Fibroblast of skin of left biceps (primary cell): ENCODE measurements at places on chromosomes 13 and 19.
A peak's percentile ranks its signal among the peaks of the same experiment; 100 is the strongest.

- no peak for DNase-seq
These were observed 3.6 kb upstream of the HPN start for GRCh38 chr19:35037716-35038622.

DNA sequence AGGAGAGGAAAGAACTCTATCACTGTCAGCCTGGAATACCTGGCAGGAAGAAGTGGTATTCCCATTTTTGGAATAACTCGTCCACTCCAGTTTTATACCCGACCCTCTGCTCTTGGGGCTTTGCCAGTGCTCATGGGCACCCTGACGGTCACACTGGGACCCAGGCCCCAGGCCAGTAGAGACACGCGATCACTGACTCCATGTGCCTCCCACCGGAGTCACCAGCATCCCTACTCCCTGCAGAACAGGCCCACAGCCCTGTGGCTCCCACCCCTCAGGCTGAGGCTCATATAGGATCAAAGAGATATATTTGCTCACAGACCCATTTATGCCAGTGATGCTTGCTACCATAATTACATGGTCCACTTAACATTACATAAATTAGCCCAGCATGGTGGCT lies 3.5 kb downstream of the GRTP1 start:
- no peak for DNase-seq

DNA sequence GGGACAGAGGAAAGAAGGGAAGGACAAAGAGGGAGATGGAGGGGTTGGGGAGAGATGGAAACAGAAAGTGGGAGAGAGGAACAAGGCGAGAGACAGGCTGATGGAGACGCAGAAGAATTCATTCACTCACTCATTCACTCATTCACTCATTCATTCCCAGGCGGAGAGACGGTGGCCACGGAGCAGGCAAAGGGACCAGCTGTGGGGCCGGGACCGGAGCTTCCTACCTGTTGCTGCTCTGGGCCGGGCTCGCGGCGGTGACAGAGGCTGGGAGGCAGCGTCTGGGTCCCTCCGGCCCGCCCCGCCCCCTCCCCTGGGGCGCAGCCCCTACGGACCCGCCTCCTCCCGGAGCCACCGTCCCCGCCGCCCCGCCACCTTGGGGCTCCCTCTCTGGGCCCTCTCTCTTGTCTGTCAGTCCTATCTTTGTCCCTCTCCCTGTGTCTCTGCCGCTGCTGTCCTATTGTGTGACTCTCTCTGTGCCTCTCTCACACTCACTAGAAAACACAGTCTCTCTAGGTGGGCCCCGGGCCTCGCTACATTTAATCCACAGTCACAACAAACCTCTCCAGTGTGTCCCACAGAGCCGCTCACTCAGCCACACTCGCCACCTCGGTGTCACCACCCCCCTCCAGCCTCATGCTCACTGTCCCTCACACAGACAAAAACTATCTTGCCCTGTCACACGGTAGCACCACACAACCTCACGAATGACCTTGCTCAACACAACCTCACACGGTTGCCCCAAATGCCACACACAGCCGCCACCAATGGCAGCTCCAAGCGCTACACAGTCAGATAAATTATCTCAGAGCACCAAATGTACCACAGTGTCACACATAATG lies at the start of gene GNG8:
TSS of gene GNG8 (minus strand) at position 283 of the 842 bp plus-strand sequence. CDS start 1,520 bp downstream, outside the sequence.
- no peak for DNase-seq

GRCh38 chr13:110960204-110960603 lies 45.3 kb upstream of the ANKRD10 start:
- DNase-seq = no peak

DNA sequence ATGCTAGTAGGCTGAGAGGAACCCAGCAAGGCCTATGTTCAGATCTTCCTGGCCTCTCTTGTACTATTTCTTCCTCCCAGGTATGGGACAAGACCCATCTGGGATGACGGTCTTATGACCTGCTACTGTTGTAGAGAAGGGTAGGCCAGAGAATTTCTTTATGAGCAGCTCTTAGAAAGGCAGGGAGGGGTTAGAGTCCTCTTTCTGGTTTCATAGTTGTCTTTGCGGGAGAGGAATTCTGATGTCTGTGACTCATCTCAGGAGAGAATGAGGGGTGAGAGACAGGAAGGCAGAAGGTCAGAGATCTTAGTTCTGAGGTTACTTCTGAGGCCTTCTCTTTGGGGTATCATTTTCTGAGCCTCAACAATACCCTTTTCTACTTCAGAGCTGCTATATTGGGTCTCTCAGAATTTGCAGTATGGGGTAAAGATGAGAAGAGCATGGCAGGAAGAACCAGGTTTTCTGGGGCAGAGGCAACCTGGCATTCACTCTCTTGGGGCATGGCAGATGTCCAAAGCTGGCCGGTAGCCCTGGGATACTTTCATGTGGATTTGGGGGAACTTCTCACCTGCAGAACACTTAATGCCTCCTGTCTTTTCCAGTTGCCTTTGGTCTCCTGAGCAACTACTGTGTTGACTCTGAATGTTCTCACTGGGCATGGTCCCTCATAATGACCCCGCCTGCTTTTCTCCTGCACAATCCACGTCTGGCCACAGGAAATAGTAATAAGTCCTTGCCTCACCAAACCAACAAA lies 154.4 kb downstream of the GGACT start:
- no peak for DNase-seq

DNA sequence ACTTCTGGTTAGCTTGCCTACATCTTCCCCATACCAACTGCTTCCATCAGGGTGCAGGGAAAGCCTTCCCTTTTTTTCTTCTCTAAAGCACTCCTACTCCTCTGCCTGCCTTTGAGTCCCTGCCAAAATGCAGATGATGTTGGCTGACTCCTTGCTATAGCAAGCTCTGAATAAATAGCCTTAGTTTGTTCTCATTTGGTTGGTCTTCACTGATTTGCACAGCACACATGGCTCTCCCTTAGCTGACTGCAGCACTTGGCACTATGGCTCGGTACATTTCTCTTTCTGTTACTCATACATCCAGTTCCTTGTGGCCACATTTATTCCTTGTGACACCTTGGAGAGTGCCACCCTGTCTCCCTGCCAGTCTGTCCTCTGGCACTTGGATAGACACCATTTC lies 249.8 kb downstream of the DCLK1 start:
- DNase-seq = no peak

DNA sequence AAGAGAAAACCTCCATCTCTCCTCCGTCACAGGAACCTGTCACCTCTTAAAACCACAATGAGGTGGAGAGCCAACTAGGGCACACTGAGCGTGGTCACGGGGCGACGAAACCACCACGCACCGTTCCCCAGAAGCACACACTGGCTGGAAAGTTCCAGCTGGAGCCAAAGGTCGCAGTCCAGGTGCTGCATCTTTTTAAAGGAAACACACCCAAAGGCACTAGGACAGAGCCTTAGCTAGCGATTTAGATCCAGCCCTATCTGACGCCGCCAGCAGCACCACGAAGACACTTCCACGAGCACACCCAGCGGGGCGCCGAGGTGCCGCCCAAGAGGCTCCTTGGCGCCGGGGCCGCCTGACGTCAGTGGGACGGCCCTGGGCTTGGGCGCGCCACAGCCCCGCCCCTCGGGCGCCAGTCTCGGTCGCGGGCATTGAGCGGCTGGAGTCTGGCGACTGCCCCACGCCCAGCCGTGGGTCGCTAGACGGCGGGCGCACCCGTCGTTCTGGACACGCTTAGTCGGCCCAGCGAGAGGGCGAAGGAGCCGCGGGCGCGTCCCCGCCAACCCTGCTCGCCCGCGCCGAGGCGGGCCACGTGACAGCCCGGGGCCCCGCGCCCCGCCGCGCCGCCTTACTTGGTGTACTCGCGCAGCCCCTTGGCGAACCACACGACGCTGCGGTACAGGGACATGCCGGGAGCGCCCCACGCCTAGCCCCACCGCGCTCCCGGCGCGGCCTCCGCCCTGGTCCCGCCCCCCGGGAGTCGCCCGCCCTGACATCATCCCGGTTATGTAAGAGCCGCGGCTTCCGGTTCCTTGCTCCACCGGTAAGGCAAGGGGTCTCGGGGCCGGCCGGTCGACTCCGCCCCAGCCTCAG lies at the start of gene DHRS12:
TSS of gene DHRS12 (minus strand) at position 742 of the 873 bp plus-strand sequence. CDS start 4,504 bp downstream, outside the sequence.
- peak; percentile 42 for DNase-seq

GRCh38 chr19:6229216-6229913 lies 50.4 kb downstream of the MLLT1 start:
- no peak for DNase-seq

DNA sequence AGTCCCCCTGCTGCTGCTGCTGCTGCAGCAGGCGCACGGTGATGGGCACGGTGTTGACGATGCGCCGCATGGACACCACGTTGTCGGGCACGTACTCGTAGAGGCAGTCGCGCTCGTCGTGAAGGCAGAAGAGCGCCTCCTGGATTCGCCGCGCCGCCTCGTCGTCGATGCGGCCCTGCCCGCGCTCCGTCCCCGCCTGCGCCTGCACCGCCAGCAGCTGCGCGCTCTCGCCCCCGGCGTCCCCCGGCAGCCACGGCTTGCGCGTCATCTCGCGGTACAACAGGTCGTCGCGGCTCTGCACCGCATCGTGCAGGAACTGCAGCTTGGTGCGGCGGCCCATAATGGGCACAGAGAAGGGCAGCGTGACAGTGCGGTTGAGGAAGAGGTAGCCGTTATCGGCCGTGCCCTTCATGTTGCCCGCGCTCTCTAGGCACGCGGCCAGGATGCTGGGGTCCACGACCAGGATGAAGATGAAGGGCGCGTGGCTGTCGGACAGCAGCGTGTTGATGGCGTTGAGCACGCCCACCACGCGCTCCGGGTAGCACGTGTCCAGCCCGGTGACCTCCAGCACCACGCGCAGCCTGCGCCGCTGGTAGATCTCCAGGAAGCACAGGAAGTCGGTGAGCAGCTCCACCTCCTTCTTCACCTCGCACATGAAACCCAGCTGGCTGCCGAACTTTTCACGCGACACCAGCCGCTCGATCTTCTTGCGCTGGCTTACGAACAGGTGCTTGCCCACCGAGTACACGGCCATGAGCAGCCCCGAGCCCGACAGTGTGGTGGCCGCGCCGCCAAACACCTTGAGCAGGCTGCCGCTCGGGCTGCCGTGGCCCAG lies 8.1 kb downstream of the NKPD1 start:
- no peak for DNase-seq

DNA sequence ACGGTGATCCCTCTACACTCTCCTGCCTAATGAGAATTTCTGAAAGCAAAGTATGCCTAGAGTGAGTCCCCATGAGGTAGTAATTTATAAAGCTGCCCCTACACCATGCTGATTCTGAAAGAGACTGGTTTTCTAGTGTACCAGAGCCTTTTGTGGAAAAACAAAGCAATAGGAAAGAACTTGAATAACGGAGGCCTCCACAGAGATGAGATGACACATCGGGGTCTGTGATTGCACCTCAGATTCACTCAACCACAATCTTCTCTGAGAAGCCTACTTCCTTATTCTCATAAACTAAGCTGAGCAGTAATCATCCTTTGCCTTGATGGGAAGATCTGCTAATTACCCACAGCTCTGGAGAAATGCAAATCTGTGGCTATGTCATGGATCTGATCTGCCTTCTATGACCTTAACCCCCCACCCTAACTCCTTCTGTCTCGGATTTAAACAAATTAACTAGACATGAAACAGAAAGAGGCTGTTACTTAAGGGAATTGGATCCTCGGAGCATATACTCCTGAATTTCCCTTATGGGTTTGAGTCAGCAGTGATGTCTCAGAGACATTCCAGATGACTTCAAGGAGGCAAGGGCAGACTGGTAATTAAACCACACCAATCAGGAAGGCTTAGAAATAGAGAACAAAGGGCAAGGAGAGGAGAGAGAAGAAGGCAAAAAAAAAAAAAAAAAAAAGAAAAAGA lies 128.0 kb downstream of the DCT start:
- peak; percentile 47 for DNase-seq

- DNase-seq = no peak
These were observed 7.0 kb downstream of the ZNF737 start for GRCh38 chr19:20558571-20558970.

GRCh38 chr19:57807541-57807940 lies 7.2 kb downstream of the ZNF552 start:
- no peak for DNase-seq

DNA sequence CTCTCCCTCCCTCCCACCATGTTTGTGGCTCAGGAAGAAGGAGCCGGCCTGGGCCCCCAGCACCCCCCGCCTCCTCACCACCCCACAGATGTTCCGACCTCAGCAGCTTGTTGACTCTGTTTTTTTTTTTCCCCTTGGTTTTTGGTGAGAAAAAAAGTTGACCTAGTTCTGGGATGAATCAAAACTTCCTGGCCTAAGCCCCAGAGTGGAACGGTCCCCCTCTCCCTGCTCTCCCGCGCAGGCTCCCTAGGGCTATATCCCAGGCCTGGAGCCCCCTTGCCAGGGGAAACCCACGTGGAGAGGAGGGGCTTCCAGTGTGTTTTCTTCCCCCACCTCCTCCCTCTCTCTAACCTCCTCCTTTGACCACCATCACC lies 4.0 kb downstream of the COL5A3 start:
- DNase-seq = no peak

DNA sequence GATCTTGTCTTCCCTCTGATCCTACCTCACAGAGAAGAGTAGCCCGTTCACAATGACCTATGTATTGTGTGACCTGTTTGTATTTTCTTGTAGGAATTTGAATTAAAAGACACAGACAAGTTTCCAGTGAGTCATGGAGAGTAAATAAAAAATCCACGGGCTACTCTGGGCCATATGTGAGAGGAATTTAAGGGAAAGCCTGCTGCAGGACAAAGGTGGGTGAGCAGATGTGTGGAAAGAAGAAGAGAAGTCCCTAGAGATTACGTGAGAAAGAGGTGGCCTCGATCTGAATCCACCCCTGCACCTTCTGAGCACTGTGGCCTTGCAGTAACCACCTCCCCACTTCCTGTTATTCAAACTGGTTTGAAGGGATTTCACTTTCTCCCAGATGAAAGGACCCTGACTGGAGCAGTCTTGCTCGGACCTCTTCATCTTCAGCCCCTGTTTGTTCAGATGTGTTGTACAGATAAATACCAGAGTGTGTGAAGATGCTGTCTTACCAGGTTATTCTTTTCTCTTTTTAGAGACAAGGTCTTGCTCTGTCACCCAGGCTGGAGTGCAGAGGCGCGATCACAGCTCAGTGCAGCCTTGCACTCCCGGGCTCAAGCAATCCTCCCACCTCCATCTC lies 205.4 kb downstream of the PDS5B start:
- DNase-seq = no peak

DNA sequence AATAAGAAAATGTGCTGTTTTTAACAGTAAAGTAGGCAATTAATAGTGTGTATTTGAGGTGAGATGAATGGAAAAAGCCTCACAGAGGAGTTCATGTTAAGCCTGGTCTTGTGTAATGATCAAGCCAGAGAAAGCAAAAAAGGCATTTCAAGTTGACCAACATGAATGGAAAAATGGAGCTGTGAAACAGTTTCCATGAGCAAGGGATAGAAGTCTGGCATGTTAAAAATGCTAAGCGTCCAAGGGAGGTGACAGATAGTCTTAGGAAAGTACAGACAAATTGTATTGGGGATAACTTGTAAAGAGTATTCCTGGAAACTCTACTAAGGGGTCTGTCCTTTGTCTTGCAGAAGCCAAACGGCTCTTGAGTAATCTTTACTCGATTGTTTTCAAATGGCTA lies 506.8 kb upstream of the ATXN8OS start:
- DNase-seq = no peak
